ENCODE measurements at places on chromosomes 6 and 20. TPM values are rescaled to one million over a fixed set of nuclear protein-coding genes. Genes with fewer than 3 reads are reported as not detected.

The NHLRC1 gene
- 3.2 TPM for total RNA-seq

The RBM39 gene
- 536 TPM for total RNA-seq

The KIF25 gene
- 0.18 TPM for total RNA-seq

The TGM2 gene
- total RNA-seq = 57.3 TPM

The PSMG4 gene
- 17.3 TPM for total RNA-seq

The SYS1 gene
- total RNA-seq = 25.3 TPM

The GHRH gene
- total RNA-seq = not detected

The ANKRD6 gene
- 22.6 TPM for total RNA-seq

The KIAA0408 gene
- 5.1 TPM for total RNA-seq

The PIM1 gene
- 51.5 TPM for total RNA-seq

The HS3ST5 gene
- 0.41 TPM for total RNA-seq

The LHFPL5 gene
- total RNA-seq = not detected

The DLK2 gene
- total RNA-seq = 1.3 TPM

The E2F1 gene
- 6.0 TPM for total RNA-seq

The VIP gene
- 0.23 TPM for total RNA-seq

The OSER1 gene
- 30.9 TPM for total RNA-seq

The LY6G6C gene
- not detected for total RNA-seq

The RBM12 gene
- total RNA-seq = 49.7 TPM
